ENCODE measurements at places on chromosomes 4 and X. TPM values are rescaled to one million over a fixed set of nuclear protein-coding genes. Genes with fewer than 3 reads are reported as not detected.

- no peak for DNase-seq
Observed at GRCh38 chr4:82666970-82667665, 105.3 kb upstream of the TMEM150C start.

- peak; percentile 88 for DNase-seq
Observed at GRCh38 chr4:121822796-121823504, 733 bp downstream of the CCNA2 start.

DNA sequence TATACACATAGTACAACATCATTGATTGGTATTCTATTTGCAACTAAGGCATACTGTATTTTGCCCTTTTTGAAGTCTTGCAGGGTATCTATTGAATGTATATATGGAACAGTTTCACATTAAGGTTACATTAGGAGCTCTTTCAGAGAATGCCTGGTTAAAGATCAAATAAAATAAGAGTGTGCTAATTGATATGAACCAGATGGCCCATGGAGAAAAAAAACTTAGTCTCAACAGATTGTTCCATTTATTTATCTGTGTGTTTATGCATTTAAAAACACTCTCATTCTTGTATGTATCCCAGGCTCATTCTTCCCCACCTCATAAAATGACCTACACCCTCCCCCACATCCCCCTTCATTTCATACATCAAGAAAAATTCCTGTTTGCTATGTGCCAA, 35.2 kb upstream of the GRIA2 start:
- DNase-seq, result no peak

- no peak for DNase-seq
Observed at GRCh38 chrX:66023385-66024091, 16.3 kb downstream of the VSIG4 start.

GRCh38 chr4:22539251-22539650, 23.4 kb upstream of the ADGRA3 start:
- no peak for DNase-seq

DNA sequence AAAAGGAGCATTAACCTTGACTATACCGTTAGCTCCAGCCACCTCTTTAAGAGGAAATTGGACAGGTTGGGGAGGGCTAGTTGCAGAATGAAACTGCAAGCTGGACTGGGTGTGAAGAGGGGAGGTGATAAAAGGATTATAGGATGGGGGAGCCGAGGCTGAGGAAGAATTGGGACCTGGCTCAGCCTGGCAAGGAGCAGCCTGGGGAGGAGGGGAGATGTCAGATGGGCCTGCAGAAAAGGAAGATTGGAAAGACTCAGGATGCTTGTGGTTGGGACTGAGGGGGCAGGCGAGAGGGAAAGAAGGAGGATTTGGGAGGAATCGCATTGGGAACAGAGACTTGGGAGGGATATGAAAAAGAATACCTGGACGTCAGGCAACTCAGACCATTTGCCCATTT, 351.7 kb downstream of the PPP3CA start:
- no peak for DNase-seq

DNA sequence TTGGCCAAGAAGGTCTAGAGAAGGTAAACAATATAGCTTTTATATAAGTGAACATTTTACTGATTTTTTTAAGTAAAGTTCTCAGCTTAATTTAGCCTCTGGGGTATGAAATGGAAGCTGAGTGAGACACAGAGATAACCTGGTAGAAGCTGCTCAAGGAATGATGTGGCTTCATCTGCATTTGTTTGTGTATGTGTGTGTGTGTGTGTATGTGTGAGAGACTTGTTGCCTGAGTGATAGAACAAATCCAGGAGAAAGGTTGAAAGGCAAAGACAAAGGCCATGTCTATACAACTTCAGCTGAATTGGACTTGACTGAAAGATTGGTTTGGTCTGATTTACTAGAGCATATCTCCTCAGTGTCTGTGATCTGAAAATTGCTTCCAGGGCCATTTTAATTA, 63.6 kb downstream of the PCDH7 start:
- no peak for DNase-seq

DNA sequence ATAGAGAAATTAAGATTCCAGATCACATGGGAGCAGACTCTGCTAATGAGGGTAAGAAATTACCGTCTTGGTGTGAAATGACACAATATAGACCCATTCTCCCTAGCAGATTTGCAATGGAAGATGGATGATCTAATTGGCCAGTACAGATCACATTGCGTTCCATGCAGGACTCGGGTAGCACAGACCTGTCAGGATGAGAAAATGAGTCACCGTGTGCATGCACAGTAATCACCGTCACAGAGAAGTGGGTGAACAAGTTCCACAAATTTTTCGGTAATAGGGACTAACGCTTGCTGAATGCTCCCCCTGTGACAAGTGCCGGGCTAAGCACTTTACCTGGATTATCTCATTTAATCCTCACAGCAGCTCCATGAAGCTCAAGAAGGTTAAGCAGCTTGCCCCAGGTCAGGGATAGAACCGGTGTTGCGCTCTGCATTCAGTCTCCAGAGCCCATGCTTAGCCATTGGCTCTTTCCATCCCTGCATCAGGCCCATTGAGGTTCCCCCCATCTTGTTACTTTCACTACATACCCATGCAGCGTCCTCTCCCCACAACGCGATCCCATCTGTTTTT, 375.6 kb downstream of the FBXW7 start:
- DNase-seq, result no peak

DNA sequence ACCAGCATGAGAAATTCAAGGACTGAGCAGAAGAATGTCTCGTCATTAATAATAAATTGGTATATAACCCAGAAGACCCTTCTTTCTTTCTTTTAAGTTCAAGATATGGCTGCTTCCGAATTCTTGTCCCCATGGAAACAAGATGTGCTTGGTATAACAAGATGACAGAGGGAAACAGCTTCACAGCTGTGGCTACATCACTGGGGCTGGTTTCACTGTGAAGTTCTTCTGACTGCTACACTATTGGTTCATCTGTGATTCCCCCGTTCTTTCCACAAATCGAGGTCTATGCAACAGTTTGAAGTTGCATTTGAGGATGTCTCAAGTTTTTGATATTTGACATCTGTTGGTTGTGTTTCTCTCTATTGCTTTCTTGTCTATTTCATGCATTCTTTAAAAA, 12.3 kb upstream of the DTHD1 start:
- peak; percentile 83 for DNase-seq

DNA sequence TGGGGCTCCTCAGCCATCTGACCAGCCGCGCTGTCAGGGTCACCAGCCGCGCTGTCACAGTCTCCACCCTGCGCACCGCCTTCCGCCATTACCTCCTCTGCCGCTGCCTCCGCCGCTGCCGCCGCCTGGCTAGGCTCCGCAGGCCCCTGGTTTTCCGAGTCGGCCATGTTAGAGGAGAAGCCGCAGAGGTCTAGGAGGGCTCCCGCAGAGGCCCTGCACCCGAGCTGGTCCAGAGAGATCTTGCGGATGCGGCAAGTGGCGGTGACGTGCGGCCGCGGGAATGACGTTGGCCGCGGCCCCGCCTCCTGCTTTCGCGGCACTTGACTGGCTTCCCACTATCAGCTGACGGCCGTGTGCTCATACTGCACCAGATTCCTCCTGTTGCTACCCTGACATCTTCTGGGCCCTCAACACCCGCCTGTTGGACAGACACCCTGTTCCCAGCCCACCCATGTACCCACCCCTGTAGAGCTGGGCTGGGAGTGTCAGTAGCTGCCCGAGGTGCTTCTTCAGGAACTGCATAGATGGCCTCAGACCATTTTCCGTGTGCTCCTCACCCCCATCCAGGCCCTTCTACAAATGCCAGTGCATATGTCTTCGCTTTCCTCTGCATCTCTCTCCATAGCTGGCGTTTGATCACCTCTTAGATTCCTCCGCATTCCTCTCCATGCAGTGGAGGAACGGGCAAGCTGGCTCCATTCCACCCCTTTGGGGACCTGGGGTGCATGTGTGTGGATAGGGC, at the start of gene NAP1L5:
Gene NAP1L5 (minus strand): TSS at position 242 of the 742 bp plus-strand sequence. CDS start 75 bp downstream, at position 167.
- peak; percentile 91 for DNase-seq

- no peak for DNase-seq
Observed at GRCh38 chrX:124634363-124634762, 288.0 kb downstream of the SH2D1A start.

DNA sequence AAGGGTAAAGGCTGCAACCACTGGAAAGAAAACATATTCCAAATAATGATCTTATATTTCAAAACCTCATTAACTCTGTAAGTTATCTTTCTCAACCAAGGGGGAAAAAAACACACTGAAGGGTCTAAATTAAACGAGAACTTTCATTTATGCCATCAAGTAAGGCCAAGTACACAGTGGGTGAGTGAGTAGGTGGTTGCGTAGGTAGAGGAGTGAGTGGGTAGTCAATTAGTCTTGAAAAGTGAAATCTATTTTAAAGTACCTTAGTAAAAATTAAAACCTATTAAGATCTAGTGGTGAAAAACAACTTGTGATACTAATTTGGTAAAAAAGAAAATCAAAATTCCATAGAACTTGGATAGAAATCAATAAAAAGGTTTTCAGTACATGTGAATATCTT, 3.5 kb downstream of the CASK start:
- no peak for DNase-seq

DNA sequence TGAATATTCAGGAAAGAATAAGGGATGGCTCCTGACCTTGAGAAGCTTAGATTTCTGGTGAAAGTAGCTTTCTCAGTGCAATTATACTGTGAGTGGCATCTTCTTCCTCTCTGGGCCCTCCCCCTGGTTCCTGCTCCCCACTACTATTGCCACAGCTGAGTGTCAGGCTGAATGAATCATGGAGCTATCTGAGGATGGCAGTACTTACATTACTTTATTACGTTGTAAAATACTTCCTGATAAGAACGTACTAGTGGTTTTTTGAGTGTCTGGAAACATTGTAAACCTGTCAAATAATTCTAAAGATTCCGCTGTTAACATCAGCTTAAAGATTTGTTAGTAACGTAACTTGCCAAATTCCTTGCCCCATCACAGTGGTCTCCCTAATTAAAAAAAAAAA, 36.2 kb downstream of the ARHGAP10 start:
- no peak for DNase-seq

DNA sequence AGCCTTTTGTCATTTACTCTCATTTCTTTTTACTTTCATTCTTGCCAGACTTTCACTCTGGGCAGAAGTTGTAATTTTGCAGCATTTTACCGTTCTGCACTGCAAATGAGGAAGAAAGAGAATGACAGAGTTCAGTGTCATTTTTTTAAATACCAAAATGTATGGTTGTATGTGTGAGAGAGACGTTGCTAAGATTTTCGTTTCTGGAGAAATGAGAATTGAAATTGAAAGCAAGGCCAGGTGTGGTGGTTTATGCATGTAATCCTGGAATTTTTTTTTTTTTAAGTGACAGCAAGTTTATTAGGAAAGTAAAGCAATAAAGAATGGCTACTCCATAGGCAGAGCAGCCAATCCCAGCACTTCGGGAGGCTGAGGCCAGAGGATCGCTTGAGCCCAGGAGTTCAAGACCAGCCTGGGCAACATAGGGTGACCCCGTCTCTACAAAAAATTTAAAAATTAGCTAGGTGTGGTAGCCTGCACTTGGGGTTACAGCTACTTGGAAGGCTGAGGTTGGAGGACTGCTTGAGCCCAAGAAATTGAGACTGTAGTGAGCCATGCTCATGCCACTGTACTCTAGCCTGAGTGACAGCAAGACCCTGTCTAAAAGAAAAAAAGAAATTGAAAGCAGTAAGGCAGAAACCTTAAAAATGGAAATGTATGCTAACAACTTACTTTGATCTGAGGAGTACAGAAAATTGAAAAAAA, 12.9 kb downstream of the DCK start:
- DNase-seq, result peak; percentile 78

DNA sequence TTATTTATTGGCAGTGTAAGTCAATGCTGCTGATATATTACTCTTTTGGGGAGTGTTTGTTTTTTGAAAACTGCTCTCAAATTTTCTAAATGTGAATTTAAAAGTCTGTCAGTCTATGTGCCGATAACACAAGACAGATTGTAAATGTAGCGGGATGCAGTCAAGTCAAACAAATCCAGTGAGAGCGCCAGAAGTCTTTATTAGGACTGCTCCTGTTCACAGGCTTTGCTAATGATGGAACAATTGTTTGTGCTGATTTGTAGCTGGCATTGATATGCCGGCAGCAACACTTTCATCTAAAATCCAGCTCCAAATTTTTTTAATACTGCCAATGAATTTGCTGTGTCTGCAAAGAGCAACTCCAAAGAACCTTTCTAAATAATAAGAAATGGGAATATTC, 78.7 kb upstream of the TET2 start:
- DNase-seq, result no peak

DNA sequence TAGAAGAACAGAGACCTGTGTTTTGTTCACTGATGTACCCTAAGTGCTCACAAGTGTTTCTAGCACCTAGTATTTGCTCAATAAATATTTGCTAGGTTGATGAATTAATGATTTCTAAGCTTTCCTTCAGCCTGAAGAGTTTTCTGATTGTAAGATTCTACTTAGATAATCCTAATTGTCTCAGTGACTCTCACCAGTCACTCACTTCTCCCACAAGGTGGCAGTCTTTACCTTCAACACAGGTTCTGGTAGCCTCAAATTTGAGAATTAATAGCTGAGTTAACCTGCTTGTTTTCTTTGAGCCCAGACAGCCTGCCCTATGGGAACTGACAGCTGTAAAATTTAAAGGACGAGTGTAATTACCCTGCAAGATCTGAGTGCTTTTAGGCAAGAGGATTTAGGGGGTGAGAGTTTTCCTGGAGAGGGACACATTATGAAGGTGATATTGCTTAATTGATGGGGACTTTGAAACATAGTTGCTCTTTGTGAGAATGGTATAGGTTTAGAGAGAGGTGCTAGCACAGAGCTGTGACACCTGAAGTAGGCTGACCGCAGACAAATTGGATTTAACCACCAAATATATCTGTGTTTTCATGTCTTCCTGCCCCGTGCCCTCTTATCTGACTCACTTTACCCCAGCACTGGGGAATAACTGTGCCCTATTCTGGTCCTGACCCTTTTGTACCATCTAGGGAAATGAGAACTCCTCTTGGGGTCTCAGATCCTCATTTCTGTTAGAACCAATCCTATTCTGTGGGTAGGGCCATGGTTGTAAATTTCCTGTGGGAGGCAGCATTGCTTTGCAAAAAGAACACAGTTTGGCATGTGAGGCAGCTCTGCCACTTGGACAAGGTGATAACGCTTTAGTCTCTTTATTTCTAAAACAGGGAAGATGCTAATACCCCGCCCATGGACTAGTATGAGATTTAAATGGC, 27.7 kb downstream of the CD38 start:
- peak; percentile 81 for DNase-seq

DNA sequence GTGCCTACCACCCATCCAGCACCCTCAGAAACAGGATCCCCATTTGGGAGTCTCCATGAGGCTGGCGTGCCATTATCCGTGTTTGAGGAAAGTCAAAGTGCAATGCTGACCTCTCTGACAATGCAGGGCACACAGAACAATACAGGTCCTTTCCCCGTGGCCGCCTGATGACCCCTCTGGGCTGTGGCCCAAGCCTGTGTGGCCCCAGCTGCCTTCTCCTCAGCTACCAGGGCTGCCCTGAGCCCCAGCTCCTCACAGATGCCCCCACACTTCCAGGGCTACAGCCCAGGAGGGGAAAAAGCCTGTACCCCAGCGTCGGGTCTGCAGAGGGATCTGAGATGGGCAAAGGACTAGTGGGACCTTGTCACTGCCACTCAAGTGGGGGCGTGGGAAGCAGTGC, 15.5 kb downstream of the ZFYVE28 start:
- no peak for DNase-seq

Gene FAM184B
- total RNA-seq, result not detected

Gene BGN
- total RNA-seq, result not detected

Gene IL3RA
- 3.4 TPM for total RNA-seq

Gene TMPRSS11D
- total RNA-seq, result not detected

Gene PDE6B
- 14.5 TPM for total RNA-seq

Gene RASGEF1B
- 5.5 TPM for total RNA-seq

Gene PPP1R2C
- total RNA-seq, result not detected

All from activated CD4-positive, alpha-beta T cell treated with anti-CD3 and anti-CD28 coated beads, Interleukin-2, amount 10 ng/mL, durations not matched to agents 24 days and 14 days (primary cell).